ENCODE measurements at places on chromosomes 4 and X.

- no peak for DNase-seq
These were observed 90.7 kb downstream of the WDFY3 start for GRCh38 chr4:84875636-84876371.

DNA sequence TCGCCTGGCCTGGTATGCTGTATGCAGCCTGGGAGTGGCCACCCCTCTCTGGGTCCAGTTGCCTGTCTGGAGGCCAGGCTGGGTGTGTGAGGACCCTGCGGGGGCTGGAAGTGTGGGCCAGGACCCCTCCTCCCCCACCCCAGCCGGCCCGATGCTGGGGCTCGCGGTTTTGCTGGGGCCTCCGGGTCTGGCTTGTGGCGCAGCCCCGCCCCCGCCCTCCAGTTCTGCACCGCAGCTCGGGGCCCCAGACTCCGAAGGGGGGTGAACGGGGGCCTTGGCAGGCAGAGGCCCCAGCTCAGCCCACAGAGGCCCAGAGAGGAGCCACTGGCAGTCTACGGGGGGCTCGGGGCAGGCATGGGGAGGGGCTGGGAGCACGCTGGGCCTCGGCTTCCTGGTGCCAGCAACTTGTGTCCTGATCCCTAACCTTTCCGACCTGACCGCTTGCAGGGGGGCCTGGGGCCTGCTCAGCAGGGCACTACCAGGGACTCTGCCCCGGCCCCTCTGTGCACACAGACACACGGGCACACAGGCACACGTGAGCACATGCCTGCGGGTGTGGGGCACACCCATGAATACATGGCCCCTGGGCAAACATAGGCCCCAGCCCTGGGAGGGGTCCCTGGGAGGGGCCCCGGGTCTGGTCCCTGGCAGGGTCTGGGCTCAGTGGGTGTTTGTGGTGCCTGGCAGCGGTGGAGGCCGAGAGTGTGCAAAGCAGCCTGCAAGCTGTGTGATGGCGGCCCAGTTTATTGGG, 21.4 kb upstream of the FGFR3 start:
- DNase-seq, result no peak

GRCh38 chrX:133933316-133933715, 52.1 kb downstream of the GPC3 start:
- DNase-seq, result no peak

DNA sequence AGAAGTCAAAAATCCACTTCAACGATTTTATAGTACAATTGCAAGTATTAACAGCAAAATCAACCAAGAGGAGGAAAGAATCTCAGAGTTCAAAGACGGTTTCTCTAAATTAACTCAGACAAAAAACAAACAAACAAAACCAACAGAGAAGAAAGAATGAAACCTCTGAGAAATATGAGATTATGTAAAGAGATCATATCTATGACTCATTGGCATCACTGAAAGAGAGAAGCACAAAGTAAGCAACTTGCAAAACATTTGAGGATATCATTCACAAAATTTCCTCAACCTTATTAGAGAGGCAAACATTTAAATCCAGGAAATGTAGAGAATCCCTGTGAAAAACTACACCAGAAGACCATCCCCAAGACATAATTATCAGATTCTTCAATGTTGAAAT, 370.4 kb downstream of the INPP4B start:
- no peak for DNase-seq

DNA sequence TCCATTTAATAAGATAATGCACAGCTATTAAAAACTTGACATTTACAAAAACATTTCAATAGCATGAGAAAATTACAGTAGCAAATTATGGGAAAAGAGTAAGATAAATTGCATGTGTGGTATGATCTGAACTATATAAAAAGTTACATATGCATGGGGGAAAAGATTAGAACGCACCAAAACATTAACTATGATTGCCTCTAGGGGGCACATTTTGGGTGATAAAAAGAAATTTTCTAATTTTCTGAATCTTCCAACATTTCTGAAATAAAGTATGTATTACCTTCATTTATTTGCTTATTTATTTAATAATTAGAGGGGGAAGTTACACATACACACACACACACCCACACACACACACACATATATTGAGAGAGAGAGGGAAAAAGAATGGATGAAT, 19.6 kb upstream of the KDM5C start:
- DNase-seq, result no peak

GRCh38 chr4:147201016-147201415, 255.4 kb upstream of the TTC29 start:
- DNase-seq, result no peak

DNA sequence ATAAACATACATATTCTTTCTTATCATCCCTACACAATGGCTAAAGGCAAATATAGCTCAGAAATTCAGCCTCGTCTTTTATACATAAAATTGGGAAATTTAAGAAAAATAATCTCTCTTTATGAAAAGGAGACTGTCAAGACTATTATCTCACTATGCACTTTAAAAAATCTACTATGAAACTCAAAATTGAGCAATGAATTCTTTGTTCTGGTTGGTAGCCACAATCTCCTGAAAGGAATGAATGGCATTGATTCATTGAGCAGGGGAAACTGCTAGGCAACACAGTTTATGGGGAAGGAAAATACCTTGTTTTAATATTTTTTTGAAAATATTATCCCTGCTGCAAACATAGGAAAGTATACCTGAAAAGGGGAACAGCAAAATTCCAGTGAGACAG, 397.1 kb downstream of the RAB28 start:
- DNase-seq, result no peak

DNA sequence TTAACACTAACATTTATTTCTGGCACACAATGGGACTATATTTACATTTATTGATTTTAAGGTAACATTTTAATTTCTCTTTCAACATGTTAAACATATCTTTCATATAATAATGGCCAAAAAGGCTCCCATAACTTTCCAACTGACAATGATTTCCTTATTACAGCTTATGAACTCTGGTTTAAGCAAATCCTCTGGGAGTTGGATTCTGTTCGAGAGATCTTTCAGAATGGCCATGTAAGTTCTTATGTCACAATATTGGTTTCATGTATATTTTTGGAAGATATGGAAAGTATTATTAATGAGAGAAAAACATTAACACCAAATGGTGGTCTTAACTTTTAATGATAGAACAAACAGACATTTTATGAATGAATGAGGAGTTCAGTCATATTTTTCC, 4.1 kb downstream of the TDO2 start:
- DNase-seq, result no peak

DNA sequence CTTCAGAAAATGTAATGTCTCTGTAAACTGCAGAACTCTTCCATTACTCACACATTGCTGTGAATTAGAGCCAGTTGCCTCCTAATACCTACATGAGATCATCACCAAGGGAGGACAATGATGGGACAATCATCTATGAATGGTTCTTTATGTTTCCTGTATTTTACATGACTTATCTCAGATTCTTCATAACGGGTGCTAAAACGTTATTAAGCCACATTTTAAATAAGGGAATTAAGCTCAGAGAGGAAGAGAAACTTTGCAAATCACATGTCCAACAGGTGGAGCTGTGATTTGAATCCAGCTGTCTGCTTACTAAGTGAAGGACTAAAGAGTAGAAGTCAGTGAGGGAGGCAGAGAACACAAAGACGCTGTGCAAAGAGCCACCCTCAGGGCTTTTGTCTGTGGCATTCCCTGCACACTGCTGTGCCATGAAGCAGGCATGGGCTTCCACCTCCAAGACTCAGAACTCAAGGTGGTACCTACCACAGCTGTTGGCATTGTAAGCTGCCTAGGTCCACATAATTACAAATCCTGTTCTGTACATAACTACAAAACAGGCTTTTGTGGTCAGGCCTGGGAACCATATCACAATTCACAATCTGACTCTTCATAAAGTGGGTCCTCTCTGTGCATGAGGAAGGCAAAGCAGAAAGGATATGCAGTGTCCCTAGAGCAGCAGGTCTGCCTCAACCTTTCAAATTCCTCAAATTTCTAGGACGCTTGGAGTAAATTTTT, 12.8 kb downstream of the TBC1D9 start:
- peak; percentile 54 for DNase-seq

DNA sequence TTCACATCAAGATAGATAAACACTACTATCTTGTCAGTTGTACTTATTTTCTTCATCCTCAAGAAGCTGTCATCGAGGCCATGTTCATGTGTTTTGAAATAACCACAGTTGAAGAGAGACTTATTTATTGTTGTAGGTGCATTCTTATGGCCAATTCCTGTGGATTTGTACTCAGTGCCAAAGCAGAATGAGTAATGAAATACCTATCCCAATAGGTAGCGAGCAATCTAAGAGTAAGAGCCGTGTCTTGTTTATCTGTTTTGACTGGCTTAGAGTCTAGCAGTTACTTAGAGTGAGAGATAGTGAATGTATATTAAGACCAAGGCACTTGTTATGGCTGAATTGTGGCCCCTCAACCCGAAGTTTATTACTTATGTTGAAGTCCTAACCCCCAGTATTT, 631.0 kb upstream of the SPANXN1 start:
- no peak for DNase-seq

DNA sequence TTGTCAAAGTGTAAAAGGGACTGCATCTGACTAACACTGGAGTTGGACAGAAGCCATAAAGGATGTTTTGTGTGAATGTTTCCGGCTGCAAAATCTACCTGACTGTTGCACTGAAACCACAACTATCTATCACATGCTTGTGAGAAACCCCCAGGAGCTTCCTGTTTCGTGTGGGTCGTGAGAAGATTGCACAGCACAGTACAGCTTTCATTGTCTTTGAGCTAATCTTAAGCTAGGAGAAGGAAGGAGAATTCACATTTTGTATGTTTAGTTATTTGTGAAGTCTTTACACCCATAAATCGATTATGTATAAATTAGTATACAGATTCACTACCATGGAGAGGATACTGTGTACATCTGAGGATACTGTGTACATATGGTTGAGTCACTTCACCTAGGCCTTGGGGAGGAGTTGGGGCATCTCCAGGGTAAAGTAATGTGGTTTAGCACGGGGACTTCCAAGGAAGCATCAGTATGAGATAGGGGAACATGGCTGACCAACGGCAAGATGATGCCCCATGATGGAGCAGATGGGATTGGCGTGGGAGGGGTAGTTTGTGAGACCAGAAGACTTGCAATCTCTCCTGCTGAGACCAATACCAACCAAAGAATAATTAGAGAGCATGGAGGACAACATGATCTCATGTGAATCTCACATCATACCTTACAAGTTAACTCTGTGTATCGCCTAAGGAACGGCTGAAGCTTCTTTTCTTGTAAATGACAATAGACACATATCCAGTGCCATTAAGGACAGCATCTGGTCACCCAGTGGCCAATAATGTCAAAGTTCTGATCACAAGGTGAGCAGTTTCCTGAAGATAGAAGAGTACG, 43.1 kb upstream of the FAM9C start:
- DNase-seq, result peak; percentile 92

DNA sequence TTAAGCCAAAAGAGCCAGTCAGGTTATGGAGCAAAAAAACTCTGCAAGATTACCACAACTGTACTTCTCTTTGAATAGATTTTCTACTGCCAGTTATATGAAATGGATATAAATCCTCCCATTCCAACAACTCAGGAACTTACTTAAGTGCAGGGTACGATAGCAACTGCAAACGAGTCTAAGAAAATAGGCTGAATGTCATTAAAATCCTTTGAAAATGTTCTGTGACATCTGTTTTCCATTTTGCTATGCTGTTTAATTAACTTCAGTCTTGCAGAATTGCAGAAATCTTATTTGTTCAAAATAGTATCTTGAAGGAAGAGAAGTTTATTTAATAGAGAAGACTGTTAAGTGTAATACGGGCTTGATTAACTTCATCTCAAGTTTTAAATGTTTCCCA, 243.8 kb downstream of the PALLD start:
- no peak for DNase-seq

- no peak for DNase-seq
These were observed 351.3 kb downstream of the NAP1L3 start for GRCh38 chrX:93322110-93322509.

GRCh38 chr4:55931833-55932232, 16.9 kb upstream of the CEP135 start:
- no peak for DNase-seq

- no peak for DNase-seq
These were observed 111.4 kb upstream of the EOLA2 start for GRCh38 chrX:150049647-150050046.

- DNase-seq, result peak; percentile 7
These were observed 2.3 kb downstream of the SPATA4 start for GRCh38 chr4:176193126-176193525.

GRCh38 chr4:74073358-74073757, 25.6 kb downstream of the CXCL2 start:
- DNase-seq, result no peak

- DNase-seq, result no peak
These were observed 45.3 kb downstream of the HMGB2 start for GRCh38 chr4:173288698-173289352.

DNA sequence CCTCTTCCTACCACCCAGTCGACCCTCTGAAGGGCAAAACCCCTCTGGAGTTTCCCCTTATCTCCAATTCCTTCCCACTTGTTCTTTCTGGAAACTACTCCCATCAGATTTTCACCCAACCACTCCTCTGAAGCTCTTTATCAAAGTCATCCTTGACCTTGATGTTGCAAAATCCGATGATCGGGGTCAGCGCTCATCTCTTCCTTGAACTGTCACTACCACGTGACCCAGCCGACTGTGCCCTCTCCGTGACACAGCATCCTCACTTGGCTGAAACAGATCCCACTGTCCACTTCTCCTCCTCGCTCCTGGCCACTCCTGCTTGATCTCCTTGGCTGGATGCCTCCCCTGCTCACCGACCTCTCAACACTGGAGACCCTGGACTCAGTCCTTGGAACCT, 1.1 kb downstream of the CFAP99 start:
- DNase-seq, result no peak

DNA sequence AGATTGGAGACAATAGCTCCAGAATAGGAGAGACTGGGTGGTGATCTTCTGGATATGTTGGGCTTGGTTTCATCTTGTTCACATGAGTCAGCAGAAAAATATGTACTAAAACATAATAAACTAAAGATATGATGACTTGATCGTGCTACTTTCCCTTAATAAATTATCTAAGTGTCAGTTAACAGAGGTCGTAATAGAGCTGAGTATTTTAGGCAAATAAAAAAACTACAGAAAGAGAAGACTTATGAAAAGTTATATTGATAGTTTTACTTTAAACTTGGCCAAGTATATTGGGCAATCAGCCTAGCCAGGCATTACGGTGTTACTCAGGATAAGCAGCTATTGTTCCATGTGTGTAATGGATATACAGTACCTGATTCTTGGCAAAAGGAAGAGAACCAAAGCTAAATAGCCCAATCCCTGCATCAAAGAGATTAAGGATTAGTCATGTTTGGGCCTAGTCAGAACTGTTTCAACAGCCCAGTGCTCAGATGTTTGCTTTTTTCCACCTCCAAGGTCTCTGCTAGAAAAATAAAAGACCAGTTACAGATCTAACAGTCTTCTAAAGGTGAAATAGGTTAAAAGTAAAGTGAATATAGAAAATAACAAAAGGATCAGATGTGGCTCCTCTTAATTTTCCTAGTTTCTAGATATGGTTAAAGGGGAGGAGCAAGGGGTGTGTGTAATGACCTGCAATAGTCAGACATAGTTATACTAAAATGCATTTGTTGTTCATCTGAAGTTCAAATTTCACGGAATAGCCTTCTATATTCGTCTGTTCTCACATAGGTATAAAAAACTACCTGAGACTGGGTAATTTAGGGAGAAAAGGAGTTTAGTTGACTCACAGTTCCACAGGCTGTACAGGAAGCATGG, 262.6 kb downstream of the ADGRL3 start:
- DNase-seq, result no peak

- DNase-seq, result no peak
These were observed 52.9 kb upstream of the HPGDS start for GRCh38 chr4:94395562-94395961.

All from dermis microvascular lymphatic vessel endothelial cell (primary cell).